ENCODE measurements at places on chromosomes 6 and 20.
A peak's percentile ranks its signal among the peaks of the same experiment; 100 is the strongest.

GRCh38 chr20:44182135-44182765 lies 4.7 kb downstream of the JPH2 start:
- no peak for DNase-seq

- DNase-seq, result peak; percentile 21
These were observed 45.4 kb upstream of the BMP6 start for GRCh38 chr6:7680393-7681075.

DNA sequence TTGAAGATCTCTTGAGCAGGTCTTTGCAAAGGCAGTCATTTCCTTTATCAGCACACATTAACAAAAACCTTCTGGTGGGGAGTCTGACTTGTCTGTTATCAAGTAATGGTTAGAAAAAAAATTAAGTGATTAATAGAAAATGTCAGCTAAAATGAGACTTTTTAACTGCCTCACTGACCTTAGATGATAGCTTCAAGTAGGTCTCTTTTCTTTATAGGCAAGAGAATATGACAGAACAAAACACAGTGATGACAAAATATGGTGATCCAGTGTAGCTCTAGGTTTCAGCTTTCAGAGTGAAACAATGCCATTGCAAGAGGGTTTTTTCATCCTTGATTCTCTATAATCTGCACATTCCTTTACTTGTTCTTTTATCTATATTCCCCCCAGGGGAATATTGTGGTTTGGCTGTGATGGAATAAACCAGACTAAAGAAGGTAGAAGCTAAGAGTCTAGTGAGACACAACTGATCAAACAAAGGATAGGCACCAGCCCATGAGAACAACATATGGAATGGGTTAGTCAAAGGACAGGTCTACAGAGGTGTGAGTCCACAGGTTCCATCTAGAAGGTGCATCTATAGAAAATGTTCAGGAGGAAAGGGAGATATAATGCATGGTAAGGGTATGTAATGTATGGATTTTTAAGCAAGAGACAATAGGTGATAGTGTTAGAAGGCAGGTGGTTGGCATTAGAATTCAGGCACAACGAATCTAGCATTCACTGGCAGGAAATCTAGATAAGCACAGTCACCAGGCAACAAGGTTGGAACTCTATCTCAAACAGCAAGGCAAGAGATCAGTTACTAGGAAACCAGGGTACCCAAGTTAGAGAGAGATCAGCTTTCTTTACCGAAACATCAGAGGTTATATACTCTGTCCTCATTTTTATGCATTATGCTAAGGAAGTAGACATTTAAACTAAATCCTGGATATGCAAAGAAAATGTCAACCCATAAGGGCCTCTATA lies 228.9 kb upstream of the SMLR1 start:
- DNase-seq, result no peak

DNA sequence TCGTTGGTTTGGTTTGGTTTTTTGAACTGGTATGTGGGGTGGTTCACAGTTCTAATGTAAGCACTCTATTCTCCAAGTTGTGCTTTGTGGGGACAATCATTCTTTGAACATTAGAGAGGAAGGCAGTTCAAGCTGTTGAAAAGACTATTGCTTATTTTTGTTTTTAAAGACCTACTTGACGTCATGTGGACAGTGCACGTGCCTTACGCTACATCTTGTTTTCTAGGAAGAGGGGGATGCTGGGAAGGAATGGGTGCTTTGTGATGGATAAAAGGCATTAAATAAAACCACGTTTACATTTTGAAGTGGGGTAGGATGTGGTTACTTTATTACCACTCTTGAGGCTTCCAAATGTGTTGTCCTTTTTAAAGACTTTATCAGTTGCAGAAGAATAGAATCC lies 168.0 kb downstream of the ZMYND8 start:
- no peak for DNase-seq

- DNase-seq, result no peak
These were observed 142.3 kb downstream of the TFAP2A start for GRCh38 chr6:10272591-10272990.

DNA sequence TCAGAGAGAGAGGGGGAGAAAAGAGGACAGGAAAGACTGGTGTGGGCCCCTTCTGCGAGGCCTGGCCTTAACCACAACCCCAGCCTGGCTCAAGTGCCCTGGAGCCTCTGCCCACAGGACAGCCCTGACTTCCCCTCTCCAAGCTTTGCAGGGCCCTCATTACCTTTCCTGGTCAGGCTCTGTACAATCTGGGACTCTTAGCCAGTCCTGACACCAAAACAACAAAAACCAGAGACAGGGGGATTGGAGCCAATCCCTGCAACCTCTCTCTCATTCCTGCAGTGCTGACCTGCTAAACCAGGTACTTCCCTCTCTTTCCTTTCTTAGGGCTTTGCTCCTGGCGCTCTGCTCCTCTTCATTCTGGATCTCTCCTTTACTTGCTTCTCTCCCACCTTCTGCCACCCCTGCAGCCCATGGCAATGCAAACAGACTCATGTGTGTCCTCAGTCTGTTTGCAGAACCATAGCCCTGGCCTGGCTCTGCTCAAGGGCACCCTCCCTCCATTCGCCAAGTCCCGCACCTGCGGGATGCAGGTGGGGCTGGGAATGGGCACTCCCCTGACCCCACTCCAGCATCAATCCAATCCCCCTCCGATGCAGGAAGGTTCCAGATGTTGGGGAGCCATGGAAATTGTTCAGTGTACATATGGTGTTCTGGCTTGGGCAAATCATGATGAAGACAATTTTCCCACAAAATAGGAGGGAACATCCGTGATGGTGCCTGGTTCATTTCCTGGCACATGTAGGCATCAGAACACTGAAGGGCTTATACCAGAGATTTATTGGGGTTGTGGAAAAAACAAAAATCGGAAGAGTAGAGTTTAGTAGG lies 38.1 kb downstream of the RPP40 start:
- DNase-seq, result no peak

- DNase-seq, result peak; percentile 91
These were observed 118.8 kb downstream of the RALGAPA2 start for GRCh38 chr20:20593447-20594170.

DNA sequence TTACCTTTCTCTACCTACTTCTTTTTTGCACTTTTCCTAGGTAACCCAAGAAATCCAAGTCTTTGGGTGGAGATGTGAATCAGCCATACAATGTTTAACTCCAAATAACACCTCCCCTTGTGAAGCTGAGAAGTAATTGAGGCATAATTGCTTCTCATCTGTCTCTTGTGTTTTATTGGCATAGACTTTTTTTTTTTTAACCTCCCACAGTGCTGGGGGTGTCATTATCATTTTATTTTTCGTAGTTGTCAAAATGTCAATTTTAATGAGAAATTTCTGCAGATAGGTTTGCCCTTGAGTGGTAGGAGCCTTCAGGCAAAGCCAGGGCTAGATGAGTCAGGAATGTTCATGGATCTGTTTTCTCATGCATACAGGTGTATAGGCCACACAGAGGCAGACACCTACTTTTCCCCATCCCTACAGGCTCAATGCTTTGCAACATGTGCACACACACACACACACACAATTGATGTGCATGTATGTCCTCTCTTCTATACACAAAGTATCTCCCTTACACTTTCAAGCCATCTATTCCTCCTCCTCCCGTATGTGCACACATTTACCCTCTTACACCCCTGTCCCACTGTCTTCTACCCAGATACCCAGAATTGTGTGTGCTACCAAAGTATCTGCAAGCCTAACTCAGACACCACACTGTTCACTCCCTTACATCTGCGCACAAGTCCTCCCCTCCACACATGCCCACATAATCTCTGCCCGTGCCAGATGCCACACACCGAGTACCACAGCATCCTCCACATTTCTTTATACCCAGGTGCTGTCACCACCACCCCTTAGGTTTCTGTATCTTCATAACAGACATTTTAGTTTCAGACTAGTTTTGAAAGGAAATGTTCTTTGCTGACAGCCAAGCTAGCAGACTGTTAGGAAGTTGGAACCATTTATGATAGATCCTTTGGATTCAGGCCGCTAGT lies 22.0 kb downstream of the RALY start:
- no peak for DNase-seq

DNA sequence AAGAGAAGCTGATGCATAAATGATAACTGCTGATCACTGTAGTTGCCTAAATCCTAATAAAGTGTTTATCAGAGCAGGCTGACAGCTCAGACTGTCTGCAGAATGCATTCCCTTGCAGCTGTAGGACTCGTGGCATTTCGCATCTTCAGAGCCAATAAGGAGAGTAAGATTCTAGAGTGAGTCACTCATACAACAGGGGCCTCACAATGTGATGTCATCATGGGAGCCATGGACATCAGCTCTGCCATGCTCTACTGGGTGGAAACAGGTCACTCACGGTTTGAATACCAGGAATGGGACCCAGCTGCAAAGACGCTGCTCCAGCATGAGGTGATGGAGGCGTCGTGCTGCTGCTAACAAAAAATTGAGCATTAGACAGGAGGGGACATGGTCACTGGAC lies 7.4 kb downstream of the FAM209B start:
- no peak for DNase-seq

- no peak for DNase-seq
These were observed 585.0 kb upstream of the MAP3K7 start for GRCh38 chr6:91171754-91172462.

DNA sequence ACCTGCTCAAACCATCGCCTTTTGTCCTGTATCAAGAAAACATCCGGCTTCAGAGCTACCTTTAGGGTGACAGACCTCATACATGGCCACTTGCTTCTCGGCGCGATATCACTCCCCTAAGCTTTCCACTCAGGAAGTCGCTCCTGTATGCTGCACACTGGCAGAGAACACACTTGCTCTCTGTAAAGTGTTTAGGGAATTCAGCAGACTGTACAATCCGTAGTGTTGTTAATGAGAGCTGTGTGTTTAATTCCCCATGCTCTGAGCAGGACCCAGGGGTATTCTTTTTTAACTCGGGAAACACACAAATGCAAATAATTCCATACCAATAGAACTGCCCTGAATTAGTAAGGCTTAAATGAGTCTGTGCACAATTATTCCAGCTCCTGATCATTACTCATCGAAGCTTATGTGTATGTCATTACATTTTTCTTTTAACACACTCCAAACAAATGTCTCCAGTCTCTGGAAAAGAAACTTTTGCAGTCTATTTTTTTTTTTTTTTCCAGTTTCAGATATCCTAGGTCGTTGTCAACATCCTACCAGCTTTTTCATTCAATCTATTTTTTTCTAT lies 338.7 kb upstream of the ARID1B start:
- no peak for DNase-seq

DNA sequence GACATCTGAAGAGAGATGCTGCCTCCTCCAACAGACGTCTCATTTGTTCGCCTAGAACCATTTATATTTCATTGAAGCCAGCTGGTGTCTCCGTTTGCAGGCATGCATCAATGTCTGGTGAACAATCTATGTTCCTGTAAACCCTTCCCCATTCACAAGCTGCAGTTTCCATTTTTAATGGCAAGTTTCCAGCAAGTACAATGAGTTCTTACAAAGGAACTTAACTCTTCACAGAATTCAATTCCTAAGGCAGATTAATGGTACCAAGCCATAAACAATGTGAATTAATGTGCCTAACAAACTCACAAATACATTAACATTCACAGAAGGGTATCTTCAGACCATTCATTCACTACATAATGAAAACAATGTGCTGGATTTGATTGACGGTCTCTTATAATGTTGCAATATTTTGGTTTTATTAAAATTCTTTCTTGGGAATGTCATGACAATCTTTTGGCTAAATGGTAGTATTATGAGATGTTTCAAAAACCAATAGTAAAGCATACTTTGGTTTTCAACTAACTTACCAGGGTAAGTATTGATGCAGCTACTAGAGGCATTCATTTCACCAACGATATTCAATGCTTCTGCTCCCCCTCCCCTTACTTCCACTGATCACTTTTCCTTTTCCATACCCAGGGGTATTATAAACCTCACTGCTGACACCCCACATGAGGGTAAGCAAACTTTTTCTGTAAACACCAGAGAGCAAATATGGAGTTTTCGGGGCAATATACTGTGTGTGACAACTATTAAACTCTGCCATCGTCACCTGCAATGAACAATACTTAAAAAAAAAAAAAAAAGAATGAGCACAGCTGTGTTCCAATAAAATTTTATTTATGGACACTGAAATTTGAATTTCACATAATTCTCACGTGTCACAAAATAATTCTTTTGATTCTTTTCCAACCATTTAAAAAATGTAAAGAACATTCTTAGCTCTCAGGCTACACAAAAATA lies 4.2 kb downstream of the AKIRIN2 start:
- DNase-seq, result no peak

GRCh38 chr6:43716099-43716498 lies 28.5 kb upstream of the MRPS18A start:
- DNase-seq, result no peak

DNA sequence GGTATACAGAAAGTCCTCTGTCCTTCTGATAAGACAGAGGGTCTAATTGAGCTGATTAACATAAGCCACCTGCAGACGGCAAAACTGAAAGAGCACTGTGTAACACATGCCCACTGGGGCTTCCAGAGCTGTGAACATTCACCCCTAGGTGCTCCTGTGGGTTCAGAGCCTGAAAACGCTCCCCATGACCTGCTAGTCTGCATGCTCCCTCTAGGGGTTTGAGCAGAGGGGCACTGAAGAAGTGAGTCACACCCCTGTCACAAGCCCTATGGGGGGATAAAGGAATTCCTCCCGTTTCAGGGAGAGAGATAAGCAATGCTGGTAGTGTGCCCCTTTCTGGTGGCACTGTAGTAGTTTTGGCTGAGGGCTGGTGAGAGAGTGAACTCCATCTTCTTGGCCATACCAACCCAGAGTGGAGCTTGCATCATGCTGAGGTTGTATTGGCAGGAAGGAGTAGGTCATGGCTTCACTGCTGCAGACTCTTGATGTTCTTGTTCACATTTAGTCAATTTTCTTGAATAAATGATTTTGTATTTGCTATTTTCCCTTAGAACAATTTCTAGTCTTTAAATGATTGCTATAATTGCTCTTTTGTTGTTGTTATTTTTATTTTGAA lies 637.5 kb upstream of the MAN1A1 start:
- peak; percentile 33 for DNase-seq

DNA sequence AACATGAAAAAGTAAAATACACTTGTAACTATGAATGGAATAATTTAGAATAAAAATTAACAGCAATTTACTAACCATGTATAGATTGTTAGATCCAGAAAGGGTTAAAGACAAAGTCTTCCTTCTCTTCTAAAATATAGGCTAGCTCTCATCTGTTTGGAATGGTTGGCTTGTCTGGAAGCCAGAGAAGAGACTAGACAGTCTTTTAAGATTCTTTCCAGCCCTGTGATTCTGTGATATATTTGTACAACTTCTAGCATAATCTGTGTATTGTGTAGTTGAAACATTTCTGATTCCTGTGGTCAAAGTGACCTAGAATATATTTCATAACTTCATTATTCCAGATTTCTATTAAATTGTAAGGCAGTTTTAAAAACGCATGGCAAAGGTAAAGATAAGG lies 196.6 kb downstream of the UST start:
- no peak for DNase-seq

- no peak for DNase-seq
These were observed 20.4 kb downstream of the MDFI start for GRCh38 chr6:41658636-41659035.

DNA sequence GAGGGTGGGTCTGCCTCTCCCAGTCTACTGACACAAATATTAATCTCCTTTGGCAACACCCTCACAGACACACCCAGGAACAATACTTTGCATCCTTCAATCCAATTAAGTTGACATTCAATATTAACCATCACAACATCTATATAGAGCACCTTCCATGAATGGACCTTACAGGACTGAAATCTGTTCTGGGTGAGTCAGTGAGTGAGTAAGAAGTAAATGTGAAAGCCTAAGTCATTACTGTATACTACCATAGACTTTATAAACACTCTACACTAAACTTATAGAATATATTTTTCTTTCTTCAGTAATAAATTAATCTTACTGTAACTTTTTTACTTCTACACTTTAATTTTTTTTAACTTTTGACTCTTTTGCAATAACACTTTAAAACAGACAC lies 993.8 kb upstream of the MAP3K7 start:
- DNase-seq, result no peak

- no peak for DNase-seq
These were observed 111.8 kb downstream of the QKI start for GRCh38 chr6:163526346-163526745.
